ENCODE measurements at places on chromosomes 11 and 22. TPM values are rescaled to one million over a fixed set of nuclear protein-coding genes. Genes with fewer than 3 reads are reported as not detected.
A peak's percentile ranks its signal among the peaks of the same experiment; 100 is the strongest.

Gene TIGD3
- not detected for total RNA-seq

Gene SORL1
- 12.5 TPM for total RNA-seq

Gene TMEM86A
- 96.2 TPM for total RNA-seq

Gene BTBD18
- not detected for total RNA-seq

- no peak for DNase-seq
Observed at GRCh38 chr11:110207123-110207522, 89.3 kb downstream of the RDX start.

GRCh38 chr11:22460181-22460580, 122.0 kb downstream of the SLC17A6 start:
- no peak for DNase-seq

GRCh38 chr11:7020183-7020917, at the start of the genes NLRP14 and ZNF214:
Gene NLRP14, plus strand, starts transcription at chr11:7020479. Its CDS starts 18,108 bp downstream, at chr11:7038587.
Gene ZNF214, minus strand, starts transcription at chr11:7020346. Its CDS starts 17,511 bp downstream, at chr11:7002835.
- DNase-seq = peak; percentile 82

DNA sequence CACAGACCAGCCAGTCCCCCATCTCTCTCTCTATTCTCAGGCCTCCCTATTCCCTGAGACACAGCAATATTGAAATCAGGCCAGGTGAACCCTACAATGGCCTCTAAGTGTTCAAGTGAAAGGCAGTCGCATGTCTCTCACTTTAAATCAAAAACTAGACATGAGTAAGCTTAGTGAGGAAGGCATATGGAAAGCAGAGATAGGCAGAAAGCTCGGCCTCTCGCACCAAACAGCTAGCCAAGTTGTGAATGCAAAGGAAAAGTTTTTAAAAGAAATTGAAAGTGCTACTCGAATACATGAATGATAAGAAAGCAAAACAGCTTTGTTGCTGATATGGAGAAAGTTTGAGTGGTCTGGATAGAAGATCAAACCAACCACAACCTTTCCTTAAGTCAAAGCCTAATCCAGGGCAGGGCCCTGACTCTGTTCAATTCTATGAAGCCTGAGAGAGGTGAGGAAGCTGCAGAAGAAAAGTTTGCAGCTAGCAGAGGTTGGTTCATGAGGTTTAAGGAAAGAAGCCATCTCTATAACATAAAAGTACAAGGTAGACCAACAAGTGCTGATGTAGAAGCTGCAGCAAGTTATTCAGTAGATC, 19.8 kb upstream of the MPZL2 start:
- no peak for DNase-seq

- no peak for DNase-seq
Observed at GRCh38 chr22:42326801-42327200, 56.3 kb upstream of the TCF20 start.

GRCh38 chr22:33389936-33390335, 331.8 kb upstream of the SYN3 start:
- DNase-seq = no peak

- no peak for DNase-seq
Observed at GRCh38 chr22:29674121-29674520, 45.7 kb upstream of the CABP7 start.

GRCh38 chr22:17741866-17742526, 32.3 kb downstream of the BID start:
- no peak for DNase-seq

- no peak for DNase-seq
Observed at GRCh38 chr11:79062814-79063762, 377.7 kb downstream of the TENM4 start.

- no peak for DNase-seq
Observed at GRCh38 chr11:43576803-43577521, 103.6 kb upstream of the HSD17B12 start.

DNA sequence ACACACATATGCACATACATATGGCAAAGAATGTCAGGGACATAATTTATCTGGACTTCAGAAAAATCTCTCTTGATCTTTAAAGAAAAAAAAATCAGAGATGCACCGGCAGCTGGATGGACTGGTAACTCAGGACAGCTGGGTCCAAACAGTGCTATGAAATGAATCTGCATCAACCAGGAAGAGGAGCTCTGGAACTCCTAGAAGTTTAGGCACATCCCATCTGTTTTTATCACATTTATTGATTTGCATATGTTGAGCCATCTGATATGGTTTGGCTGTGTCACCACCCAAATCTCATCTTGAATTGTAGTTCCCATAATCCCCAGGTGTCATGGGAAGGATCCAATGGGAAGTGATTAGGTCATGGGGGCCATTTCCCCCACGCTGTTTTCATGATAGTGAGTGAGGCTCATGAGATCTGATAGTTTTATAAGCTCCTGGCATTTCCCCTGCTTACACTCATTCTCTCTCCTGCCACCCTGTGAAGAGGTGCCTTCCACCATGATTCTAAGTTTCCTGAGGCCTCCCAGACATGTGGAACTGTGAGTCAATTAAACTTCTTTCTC, 87.7 kb upstream of the AKIP1 start:
- peak; percentile 3 for DNase-seq

GRCh38 chr22:24728790-24729637, 45.5 kb downstream of the PIWIL3 start:
- no peak for DNase-seq

DNA sequence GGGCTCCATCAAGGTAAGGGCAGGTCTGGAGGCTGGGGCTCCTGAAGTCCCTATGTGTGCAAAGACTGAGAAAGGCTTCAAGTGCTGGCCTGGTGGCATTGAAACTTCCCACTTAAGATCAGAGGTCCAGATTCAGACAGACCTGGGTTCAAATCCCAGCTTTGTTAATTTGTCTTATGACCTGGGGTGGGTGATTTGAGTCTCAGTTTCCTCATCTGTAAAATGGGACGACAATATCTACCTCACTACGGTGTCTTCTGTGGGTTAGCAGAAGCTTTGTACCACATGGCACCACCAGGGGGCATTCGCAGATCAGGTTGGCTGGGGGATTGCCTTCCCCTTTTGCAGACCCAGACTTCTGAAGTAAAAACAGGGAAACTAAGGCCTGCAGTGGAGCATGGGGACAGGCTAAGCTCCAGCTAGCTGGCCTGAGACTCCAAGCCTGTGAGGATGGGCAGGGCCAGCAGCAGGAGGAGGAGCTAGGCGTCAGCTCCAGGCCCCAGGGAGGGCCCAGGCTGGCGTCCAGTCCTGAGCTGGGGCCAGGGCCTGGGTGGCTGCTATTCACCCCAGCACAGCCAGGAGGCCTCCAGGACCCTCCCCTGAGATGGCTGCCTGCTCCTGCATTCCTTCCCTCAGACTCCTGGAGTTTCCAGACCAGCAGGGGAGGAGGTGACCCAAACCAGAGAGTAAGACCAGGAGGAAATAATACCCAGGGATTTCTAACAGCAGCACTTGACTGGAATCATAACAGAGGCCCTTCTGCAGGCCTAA, 1.5 kb downstream of the CASTOR1 start:
- peak; percentile 97 for DNase-seq

DNA sequence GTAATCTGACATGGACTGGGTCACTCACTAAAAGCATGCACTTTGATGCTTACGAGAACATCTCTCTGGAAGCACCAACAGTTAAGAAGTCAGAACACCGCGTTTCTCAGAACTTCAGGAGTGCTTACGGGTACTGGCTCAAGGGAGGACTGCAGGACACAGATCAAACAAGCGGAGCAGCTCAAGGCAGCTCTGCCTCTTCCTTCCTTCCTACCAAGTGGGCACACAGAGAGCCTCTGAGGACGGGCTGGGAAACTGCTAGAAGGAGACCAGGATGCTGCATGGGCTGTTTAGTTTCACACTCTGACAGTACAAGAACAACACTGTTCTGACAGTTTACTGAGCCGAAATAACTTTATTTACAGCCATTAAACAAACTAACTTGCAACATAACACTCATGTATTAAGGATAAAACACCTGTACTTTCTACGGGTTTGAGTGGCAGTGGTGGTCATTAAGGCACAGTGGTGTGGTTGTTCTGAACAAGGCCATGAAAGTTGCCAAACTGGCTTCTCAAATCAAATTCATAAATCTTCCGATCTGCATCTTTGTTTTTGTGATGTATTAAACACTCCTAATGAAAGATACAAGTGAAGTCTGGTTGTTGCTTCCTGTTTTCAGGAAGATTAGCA, 37.5 kb downstream of the ARFGAP3 start:
- DNase-seq = peak; percentile 58

DNA sequence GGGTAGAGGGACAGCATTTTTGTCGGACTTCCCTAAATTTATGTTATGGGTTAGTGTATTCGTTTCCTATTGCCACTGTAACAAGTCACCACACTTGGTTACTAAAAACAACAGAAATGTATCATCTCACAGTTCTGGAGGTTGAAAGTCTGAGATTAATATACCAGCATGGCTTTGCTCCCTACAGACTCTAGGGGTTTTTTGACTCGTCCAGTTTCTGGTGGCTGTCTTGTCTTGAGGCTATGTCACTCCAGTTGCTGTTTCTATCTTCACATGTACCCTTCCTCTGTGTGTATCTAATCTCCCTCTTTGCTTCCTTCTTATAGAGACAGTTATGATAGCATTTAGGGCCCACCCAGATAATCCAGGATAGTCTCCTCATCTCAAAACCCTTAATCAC, 9.1 kb upstream of the CCDC179 start:
- no peak for DNase-seq

DNA sequence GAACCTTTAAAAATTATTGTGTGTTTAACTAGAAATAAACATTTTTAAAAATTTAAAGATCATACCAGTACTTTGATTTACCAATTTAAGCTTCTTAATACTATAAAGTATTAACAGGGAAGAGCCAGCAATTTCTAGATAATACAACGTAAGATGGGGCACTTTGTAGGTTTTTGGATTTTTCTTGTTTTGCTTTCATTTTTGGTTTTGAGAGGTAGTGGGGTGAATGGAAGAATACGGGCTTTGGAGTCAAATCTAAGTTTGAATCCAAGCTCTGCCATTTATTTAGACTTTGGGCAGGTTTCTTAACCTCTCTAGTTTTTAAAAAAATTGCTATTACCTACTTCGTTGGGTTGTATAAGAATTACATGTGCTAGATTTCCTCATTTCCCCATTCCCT, 44.9 kb downstream of the CSTPP1 start:
- DNase-seq = no peak

GRCh38 chr11:79390923-79391322, 49.9 kb downstream of the TENM4 start:
- no peak for DNase-seq

GRCh38 chr11:57303280-57303989, 21.3 kb downstream of the TNKS1BP1 start:
- DNase-seq = peak; percentile 79

- no peak for DNase-seq
Observed at GRCh38 chr11:124183068-124183467, at the start of gene OR10D3. Gene OR10D3, plus strand, starts transcription at chr11:124183345. Its CDS starts 1,925 bp downstream, at chr11:124185270.

DNA sequence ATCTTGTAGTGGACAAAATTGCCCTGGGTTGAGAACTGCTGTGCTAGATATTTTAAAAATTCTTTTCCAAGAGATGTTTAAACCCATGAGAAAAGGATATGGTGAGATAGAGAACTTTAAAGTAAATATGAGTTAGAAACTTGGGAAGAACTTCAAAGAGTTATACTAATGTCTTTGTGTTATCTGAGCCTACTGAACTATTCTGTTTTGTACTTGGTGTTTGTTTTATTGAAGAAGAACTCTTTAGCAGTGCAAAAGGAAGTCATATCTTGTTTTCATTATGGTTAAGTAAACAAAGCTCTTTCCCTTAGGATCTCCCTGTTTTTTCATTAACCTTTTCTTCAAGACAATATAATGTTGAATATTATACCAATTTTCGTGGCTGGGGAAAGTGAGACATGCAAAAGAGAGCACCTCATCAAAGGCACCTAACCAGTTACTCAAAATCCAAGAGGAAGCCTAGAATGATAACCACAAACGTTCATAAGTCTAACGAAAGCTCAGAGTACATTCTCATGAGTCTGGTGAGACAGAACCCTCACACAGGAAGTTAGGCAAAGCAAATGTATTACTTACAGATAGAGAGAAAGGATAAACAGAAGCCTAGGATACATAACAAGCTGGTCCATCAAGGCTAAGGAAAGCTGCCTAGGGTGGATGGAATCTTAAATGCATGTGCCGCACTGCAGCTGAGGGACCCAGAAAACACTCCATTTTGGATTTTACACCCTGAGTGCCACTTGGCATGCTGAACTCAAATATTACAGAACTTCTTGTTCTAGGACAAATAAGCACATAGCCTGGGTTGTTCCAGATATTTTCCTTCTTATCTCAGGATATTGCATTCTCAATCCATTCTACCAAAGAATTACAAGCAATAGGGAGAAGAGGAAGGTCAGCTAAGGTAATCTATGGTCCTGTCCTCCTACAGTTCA, 112.5 kb upstream of the ANO3 start:
- no peak for DNase-seq

GRCh38 chr22:46686221-46687047, 51.6 kb downstream of the CERK start:
- DNase-seq = no peak

DNA sequence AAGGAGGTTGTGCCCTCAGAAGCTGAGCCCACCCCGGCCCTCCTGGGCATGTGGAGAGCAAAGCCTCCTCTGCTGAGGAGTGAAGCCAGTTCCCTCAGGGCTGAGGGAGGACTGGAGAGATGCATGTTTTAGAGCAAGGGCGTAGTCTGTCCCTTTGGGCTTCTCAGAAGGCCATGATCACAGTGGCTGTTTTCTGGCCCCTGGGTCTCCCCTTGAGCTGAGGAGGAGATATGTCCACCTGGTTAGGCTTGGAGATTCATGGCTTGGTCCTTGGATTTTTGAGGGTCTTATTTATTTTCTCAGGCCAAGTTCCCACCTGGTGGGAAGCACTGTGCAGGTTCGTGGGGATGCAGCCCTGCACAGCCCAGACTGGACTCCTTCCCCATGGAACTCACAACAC, 46.5 kb upstream of the THY1 start:
- DNase-seq = no peak

GRCh38 chr11:102070766-102071165, 23.5 kb downstream of the CFAP300 start:
- no peak for DNase-seq

GRCh38 chr11:48020092-48020755, 39.9 kb downstream of the PTPRJ start:
- DNase-seq = no peak

- peak; percentile 95 for DNase-seq
Observed at GRCh38 chr11:68257477-68258362, 14.1 kb downstream of the C11orf24 start.

DNA sequence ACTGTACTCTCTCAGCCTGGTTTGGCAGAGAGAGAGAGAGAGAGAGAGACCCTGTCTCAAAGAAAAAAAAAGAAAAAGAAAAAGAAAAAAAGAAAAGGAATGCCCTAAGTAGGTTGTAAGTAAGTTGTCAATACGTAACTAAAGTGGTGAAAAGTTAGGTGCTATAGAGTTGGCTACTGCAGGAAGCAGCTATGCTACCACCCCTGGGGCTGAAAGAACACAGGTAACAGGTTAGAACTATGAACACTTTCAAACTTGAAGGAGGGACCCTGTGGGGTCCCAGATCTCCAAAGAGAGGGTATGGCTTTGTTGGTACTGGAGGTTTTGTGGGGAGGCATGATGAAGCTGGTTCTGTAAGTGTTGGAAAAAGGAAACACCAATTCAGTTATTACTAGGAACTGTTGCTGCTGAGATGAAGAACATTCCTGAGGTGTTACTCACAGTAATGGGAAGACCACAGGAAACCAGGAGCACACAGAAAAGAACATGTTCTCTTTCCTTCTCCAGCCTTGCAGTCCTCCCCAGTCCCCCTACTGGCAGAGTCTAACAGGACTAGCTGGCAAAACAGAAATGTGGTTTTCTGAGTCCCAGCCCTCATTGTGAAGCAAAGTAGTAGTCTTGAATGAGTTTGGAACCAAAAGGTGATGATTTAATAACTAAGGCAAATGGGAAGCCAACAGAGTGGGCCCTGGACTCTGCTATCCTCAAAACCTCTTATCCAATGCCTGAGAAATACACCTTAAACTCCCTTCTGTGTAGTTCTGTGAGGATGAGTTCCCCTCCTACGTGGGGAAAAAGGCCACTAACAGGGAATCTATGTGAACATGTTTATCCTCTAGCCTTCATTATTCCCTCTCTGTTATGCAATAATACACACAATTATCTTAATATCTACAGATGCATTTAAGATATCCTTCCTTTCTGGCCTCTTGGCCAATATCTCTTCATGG, 427.0 kb upstream of the DDI1 start:
- DNase-seq = no peak
